ENCODE measurements at places on chromosomes 13 and 19.

GRCh38 chr13:28411831-28412353 lies 83.0 kb downstream of the FLT1 start:
- DNase-seq, result no peak

- DNase-seq, result no peak
Measured at GRCh38 chr19:13303381-13304129, 153.3 kb downstream of the IER2 start.

- DNase-seq, result no peak
Measured at GRCh38 chr13:30499338-30499737, 33.6 kb upstream of the HMGB1 start.

GRCh38 chr19:50632151-50632835 lies 7.4 kb downstream of the SYT3 start:
- no peak for DNase-seq

GRCh38 chr19:21094347-21095025 lies 12.5 kb downstream of the ZNF714 start:
- no peak for DNase-seq

DNA sequence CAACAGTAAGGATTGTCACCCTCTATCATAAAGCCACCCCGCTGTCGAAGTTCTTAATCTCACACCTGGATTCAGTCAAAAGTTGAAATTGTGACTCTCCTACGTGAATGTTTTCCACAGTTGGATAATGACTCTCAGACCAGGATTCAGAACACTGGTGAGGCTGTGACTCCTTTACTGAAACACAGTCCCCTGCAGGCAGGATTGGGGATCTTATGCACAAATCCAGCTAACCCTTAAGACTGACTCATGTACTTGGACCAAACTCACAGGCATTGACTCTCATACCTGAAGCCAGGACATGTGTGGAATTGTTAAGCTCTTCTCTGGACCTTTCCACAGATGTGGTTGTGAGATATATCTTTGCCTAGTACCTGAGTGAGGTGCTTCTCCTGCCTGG lies 46.8 kb downstream of the ZNF85 start:
- no peak for DNase-seq

GRCh38 chr19:31492050-31492449 lies 142.8 kb upstream of the TSHZ3 start:
- DNase-seq, result no peak

DNA sequence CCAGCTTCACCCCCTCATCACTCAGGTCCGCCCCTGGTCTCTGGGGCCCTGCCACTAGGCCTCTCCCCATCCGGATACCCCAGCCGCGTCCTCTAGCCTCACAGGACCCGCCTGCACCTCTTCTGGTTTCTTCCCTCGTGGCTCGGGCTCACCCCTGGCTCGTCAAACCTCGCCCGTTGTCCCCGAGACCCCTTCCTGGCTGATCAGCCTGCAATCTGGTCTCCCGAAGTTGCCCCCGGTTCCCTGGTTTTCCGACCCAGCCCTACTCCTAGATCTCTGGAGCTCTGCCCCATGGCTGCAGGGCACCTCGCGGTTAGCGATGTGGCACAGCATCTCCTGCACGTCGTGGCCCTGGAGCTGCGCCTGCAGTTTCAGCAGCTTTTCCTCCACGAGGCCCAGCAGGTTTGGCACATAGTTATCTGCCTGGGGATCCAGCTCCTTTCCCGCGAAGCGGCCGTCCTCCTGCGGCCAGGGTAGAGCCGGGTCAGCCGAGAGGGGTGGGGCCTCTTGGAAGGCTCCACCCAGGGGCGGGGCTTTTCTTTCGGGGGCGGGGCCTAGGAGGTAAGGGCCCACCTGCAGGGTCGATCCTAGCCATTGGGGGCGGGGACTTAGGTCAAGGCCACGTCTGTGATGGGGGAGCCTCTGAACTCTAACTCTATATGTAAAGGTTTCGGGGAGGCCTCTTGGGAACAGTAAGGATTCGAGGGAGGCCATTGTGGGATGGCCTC lies 2.4 kb upstream of the RGL3 start:
- no peak for DNase-seq
